Activated effector memory CD4-positive, alpha-beta T cell treated with Interleukin-2 at 50 U/mL for 16 hours (primary cell): ENCODE measurements at places on chromosomes 5 and 9.

DNA sequence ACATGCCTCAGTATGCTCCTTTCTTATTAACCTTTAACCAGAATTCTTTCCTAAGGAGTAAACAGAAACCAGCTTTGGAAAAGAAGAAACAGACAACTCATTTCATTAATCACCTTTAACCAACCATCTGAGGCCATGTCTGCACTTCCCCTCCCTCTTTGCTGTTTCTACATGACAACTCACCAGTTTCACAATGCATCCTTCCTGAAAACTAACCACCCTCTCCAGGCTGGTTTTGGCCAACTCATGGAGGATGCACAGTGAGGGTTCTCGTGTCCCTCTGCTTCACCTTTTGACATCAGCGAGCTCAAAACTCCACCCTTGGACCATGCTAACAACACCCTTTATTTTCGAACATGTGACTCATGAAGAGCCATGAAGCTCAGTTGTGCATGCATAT, 244.1 kb downstream of the ELAVL2 start:
- DNase-seq, result no peak

- no peak for DNase-seq
Observed at GRCh38 chr5:73791389-73791788, 165.4 kb downstream of the ARHGEF28 start.

- no peak for DNase-seq
Observed at GRCh38 chr5:43303242-43303641, 10.0 kb downstream of the HMGCS1 start.

DNA sequence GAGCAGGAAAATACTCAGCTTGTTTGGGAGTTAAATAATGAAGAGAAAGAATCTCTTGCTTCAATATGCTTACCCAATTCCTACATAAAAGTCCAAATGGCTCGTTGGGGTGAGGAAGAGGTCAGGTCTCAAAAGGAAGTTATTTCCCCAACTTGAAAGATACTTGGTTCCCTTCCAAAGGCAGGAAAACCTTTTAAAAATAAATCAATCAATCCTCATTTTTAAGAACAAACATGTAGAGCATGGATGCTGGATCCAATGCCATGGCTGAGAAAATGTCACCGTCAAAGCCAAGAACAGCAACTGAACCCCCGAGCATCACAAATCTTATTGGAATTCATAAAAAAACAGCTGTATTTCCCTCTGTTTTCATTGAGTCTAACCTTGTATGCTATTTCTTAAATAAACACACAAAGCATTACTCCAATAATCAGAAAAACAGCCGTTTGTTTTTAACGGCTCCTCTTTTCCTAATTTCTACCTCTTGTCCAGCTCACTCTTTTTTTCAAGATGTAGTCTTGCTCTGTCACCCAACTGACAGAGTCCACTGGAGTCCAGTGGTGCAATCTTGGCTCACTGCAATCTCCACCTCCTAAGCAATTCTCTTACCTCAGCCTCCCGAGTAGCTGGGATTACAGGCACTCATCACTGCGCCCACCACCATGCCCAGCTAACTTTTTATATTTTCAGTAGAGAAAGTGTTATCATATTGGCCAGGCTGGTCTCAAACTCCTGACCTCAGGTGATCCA, 140.7 kb downstream of the GNA14 start:
- no peak for DNase-seq

GRCh38 chr5:147434049-147434448, 75.8 kb downstream of the DPYSL3 start:
- no peak for DNase-seq

- DNase-seq, result no peak
Observed at GRCh38 chr9:17063535-17064135, 71.2 kb upstream of the CNTLN start.

GRCh38 chr9:107274953-107275422, 8.1 kb upstream of the RAD23B start:
- DNase-seq, result no peak

- no peak for DNase-seq
Observed at GRCh38 chr5:134568761-134569695, 43.6 kb downstream of the JADE2 start.

DNA sequence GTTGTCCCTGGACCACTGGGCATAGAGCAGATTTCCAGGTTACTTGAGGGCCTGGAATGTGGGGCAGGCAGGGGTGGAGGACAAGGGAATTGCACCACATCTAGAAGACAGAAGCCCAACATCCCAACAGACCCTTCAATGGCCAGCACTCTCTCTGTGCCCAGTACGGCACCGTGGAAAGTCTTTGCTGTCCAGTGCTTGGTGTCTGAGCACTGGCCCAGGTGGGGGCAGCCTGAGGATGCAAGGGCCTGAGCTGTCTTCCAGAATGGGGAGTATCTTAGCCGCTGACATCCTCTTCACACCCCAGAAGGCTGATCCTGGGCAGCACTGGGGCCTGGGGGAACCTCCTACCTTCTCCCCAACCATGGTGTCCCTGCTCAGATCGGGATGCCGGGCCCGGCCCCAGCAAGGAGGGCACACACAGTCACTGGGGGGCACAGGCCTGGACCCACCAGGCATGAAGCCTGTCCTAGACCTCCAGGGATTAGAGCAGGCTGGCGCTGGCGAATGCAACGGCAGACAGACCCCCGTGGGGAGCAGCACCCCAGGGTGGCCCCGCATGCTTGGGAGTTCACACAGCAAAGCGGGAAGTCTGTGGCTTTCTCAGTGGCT, 40.6 kb upstream of the OLFM1 start:
- no peak for DNase-seq

GRCh38 chr5:148808864-148809642, 17.4 kb upstream of the ADRB2 start:
- no peak for DNase-seq

GRCh38 chr9:122374885-122375420, 4.1 kb downstream of the PTGS1 start:
- no peak for DNase-seq

DNA sequence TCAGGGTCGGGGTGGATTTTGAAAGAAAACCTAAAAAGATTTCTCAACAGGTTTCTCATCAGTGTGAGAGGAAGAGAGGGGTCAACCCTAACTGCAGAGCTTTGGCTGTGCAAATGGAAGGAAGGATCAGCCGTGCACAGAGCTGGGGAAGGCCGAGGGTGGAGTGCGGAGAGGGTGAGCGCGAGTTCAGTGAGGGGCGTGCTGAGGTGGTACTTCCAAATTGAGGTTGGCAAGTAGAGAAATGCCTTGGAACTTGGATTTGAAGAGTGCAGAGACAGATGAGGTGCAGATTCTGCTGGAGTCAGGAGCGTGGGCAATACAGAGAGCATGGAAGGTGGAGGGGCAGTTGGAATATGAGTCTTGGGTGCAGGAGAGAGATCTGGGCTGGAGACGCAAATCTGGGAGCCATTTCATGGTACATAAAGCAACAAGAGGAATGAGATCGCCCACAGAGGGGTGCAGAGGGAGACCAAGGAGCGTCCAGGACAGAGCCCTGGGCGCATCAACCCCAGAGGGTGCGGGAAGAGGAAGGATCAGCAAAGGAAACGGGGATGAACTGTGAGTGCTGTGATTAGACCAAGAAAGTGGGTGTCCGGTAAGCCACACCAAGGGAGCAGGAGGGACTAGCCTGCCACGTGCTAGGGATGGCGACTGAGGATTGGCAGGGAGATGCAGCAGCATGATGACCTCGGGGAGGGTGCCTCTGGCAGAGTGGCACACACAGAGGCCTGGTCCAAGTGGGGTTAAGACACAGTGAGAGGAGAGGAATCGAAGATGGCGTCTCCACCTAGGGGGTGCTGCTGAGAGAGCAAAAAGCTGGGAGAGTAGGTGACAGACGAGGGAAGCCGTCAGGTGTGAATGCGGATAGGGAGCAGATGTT, 105.8 kb downstream of the ADAMTS2 start:
- no peak for DNase-seq

GRCh38 chr9:114385397-114386181, 2.2 kb downstream of the AKNA start:
- peak; percentile 81 for DNase-seq

DNA sequence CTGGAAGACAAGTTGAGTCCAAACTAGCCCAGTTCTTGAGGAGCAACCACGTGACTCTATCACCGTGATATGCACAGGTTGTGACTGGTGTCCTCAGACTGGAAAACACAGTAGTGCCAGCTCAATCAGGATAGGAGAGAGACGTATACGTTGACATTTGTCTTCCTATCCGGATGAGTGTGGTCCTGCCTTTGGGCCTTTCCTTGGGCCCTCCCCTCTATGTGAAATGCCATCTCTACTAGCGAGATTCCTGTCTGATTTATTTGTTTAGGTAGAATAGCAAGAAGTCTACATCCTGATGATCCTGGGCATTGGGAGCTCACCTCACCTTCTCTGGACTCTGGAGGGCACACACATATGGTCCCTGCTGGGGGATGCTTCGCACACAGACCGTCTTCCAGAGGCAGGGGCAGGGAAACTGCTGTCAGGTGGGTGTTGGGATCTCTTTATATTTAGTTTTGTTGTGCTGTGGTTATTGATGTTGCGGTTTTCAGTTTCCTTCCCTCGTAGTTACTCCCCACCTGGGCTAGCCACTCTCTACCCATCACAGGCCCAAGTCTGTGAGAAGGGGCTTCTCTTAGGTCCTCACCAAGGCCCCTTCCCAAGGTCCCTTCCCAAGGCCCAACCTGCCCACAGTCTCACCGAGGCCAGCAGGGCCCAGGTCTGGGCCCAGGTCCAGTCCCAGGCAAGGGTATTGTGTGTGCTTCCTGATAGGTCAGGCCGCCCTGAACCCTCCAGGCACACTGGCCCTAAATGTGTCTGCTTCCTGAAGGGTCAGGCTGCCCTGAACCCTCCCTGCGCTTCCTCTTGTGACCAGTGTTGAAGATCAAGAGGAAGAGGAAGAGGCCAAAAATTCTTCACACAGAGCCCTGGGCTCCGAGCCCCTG, 19.0 kb upstream of the SPINK4 start:
- no peak for DNase-seq

DNA sequence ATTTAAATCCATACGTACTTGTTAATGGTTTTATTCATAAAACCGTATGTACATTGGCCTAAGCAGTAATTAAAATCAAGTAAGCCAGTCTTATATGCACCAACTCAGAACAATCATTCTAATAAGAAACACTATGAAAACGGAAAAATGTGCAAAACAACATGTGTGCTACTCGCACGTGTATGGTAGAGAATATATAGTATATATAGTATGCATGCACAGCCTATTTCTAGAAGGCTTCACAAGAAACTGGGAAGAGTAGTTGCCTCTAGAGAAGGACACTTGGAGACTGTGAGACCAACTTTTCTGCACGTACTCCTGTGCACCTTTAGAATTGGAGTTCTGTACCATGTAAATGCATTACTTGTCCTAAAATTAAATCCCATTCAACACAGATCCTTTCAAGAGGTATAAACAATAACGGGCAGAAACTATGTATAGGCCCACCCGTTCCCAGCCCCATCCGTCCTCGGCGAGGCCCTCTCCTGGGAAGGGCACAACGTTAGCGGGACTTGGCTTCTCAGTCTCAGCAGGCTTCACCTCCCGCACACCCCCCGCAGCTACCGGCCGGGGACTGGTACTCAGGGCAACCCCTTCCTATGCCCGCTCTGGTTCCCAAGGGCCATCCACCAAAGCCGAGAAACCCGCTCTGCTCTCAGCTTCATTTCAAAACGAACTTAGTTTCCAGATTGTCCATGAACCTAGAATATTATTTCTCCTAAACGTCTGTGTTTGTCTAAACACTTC, 2.0 kb downstream of the CDC14B start:
- DNase-seq, result no peak

GRCh38 chr5:116858705-116859333, 284.2 kb upstream of the SEMA6A start:
- DNase-seq, result no peak

DNA sequence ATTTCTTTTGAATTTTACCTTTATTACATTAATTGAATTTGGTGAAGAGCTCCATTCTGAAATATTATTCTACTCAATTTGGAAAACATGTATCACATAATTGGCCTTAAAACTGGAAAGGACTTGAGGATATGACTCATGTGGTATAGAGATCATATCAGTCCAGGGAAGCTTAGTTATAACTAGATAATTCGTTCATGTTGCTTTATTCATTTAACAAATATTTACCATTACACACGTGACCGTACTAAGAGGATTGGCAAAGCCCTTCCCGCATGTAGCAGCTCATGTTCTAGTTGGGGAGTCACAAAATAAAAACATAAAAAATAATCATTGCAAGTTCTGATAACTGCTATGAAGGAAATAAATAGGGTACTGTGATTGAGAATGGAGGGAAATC, 1816.5 kb downstream of the MAT2B start:
- no peak for DNase-seq

DNA sequence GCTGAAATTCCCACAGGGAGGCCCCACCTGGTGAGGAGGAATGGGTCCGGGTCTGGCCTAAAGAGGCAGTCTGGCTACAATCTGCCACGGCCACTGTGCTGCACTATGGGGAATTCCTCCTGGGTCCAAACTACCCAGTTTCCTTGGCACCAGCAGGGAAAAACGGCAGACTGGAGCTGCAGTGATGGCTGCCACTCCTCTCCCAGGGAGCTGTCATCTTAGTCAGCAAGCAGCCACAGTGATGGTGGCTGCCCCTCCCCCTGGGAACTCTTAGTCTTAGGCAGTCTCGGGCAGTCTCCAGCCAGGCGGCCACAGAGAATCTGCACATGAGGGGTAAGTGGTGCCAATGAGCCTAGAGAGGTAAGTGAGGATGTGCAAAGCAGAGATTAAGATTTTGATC, 205.8 kb downstream of the TMEM38B start:
- DNase-seq, result no peak

DNA sequence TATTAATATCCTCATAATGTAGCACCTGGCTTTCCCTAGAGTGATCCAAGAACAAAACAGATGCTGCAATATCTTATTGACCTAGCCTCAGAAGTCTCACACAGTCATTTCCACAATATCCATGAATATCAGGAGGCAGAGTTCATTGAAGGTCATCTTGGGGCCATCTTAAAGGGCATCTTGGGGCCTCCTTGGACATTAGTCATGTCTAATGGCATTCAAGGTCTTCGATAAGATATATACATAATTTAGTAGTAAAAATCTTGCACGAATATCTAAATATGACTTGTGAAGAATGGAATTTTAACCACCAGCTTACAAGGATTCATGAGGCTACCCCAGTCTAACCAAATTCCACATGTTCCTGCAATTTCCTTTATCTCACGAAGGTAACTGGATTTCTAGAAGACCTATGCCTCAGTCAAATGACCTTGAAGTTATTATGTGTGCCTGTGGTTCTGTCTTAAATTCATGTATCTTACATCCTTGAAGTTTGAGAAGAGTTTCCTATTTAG, 163.6 kb upstream of the SPEF2 start:
- no peak for DNase-seq
